Foreskin keratinocyte (primary cell): ENCODE measurements at places on chromosomes 3 and 15. TPM values are rescaled to one million over a fixed set of nuclear protein-coding genes. Genes with fewer than 3 reads are reported as not detected.

The GABRG3 gene
- not detected in 2 replicates for total RNA-seq

The ITIH3 gene
- not detected in 2 replicates for total RNA-seq

The WDR5B gene
- 2.2 and 2.5 TPM in 2 replicates for total RNA-seq

The P2RY13 gene
- not detected in 2 replicates for total RNA-seq

The MTHFS gene
- total RNA-seq = 20.1 and 23.1 TPM in 2 replicates

The SLC22A13 gene
- total RNA-seq = 0.17 and 0.21 TPM in 2 replicates

The SLC2A2 gene
- not detected in 2 replicates for total RNA-seq
